ENCODE measurements at places on chromosomes 6 and 20.

- DNase-seq = peak; percentile 4
Observed at GRCh38 chr6:77092971-77093370, 370.3 kb downstream of the HTR1B start.

- peak; percentile 45 for DNase-seq
Observed at GRCh38 chr20:33301192-33301930, 18.3 kb downstream of the BPIFB1 start.

DNA sequence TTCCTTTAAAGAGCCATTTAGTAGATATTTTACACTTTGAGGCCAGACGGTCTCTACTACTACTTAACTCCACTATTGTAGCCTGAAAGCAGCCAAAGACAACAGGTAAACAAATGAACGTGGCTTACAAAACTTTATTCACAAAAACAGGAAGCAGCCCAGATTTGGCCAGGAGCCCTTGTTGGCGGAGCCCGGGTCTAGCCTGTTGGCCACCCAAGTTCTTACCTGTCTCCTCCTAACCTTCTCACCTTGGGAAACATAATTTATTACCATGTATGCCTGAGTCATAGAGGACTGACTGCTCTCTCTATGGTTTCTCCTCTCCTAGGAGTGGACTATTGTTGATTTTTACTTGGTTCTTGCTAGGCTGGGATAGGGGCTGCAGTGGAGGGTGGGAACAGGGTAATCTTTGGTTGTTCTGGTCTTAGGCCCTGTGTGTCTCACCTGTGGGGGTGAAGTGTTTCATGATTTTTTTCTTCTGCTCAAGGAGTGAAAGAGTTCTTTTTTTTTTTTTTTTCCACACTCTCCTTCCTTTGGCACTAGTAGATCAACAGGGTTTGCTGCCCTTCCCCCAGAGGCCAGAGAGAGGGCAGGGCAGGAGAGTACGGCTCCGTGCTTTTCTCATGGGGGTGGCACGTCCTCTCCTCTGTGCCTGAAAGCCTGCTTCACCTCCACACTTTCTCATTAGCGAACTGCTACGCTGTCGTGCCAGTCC, 90.0 kb downstream of the RPP40 start:
- no peak for DNase-seq

- DNase-seq = no peak
Observed at GRCh38 chr20:57983082-57983481, 245.4 kb downstream of the ANKRD60 start.

DNA sequence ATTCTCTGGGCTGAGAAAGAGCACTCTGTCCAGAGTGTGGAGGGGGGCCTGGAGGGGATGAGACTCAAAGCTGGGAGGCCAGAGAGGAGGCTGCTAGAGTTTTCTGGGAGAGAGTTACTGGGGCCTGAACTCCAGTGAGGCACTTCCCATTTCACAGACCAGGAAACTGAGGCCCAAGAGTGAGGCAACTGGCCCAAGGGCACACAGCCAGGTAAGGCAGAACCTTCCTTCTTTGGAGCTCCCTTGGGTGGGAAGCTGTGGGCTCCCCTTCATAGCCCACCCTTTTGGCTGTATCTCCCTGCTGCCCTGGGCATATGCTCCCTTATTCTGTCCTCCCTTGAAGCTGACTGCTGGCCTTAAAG, 34.4 kb downstream of the ANGPT4 start:
- DNase-seq = no peak

DNA sequence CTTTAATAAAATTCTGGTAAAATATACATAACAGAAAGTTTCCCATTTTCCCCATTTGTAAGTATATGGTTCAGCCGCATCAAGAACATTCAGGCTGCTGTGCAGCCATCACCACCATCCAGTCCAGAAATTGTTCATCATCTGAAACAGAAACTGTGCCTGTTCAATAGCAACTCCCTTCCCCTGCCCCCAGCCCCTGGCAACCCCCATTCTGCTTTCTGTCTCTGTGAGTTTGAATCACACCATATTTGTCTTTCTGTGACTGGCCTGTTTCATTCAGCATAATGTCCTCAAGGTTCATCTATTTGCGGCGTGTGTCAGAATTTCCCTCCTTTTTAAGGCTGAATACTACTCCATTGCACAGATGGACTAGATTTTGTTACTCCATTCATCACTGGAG, 19.1 kb downstream of the VSTM2L start:
- no peak for DNase-seq
